Cardiac muscle cell (in vitro differentiated cells and primary cell): ENCODE measurements at places on chromosomes 2 and 18. TPM values are rescaled to one million over a fixed set of nuclear protein-coding genes. Genes with fewer than 3 reads are reported as not detected.

- DNase-seq, result no peak
These were observed 133.0 kb upstream of the TLK1 start for GRCh38 chr2:171293661-171294060.

- DNase-seq, result peak; percentile 59
These were observed 163.8 kb downstream of the ETAA1 start for GRCh38 chr2:67560771-67561456.

The TUBB8B gene
- total RNA-seq, result not detected in 2 replicates

- peak; percentile 65 for DNase-seq
These were observed 251.4 kb upstream of the TCF4 start for GRCh38 chr18:55839343-55839742.

DNA sequence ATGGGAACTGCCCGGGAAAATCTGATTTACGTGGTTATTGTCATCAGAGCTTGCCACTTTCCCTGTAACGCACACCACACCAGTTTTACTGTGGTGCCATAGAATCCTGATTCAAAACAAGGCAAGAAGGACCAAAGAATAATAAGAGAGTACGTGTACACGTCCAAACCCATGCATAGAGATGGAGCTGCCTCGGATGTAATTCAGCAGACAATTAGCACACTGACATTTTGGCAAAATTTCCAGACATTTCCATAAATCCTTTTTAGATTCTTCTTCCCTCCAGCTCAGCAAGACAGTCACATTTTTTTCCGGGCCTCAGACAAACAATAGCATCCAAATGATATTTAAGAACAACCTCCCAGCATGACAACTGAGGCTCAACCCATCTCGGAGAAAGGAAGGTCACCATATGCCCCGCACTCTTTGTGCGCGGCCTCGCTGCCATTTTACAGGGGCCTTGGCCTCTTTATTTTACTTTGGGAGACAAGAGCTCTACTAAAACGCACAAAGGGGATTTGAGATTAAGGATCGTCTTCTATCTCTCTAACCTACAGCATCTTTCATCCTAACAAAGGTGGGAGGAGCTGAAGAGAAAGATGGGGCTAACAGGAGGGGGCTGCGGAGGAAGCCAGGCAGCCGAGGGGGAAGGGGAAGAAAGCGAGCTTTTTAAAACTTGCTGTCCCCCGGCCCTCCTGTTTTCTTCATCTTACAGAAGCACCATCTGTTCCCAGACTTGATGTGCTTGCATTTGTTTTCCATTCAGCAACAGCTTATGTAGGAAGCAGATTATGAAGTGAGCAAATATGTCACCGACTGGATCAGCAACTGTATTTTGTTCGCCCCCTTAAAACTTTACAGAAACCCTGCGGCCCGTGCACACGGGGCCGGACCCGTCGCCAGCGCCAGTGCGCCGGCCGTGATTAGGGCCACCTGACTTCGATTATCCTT lies 61.0 kb downstream of the CDCA7 start:
- no peak for DNase-seq

DNA sequence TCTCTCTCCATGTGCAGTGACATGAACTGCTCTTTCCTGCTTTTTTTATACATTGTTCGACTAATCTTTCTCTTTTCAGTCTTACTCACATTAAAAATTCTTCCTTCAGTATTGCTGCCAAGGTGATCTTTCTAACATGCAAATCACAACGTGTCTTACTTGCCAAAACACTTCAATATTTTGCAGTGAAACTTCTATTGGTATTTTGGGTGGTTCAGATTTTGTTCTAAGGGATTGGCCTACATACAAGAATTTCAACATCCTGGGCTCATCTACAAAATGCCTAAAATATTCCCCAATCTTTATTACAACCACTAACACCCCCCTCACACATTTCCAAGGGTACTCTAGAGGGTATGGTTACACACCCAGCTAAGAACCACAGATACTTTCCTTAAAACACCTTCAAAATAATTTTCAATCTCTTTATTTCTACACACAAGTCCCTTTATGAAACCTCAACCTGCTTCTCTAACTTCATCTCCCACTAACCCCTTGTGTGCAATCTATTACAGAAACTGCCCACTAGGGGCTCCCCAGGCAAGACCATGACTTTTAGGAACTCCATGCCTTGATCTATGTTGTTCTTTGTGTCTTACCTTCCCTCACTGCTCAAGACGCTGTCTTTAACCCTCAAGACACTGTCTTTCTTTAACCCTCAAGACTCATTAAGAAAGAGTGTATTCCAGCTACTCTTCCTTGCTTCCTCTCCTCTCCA lies 50.9 kb downstream of the COL3A1 start:
- no peak for DNase-seq

DNA sequence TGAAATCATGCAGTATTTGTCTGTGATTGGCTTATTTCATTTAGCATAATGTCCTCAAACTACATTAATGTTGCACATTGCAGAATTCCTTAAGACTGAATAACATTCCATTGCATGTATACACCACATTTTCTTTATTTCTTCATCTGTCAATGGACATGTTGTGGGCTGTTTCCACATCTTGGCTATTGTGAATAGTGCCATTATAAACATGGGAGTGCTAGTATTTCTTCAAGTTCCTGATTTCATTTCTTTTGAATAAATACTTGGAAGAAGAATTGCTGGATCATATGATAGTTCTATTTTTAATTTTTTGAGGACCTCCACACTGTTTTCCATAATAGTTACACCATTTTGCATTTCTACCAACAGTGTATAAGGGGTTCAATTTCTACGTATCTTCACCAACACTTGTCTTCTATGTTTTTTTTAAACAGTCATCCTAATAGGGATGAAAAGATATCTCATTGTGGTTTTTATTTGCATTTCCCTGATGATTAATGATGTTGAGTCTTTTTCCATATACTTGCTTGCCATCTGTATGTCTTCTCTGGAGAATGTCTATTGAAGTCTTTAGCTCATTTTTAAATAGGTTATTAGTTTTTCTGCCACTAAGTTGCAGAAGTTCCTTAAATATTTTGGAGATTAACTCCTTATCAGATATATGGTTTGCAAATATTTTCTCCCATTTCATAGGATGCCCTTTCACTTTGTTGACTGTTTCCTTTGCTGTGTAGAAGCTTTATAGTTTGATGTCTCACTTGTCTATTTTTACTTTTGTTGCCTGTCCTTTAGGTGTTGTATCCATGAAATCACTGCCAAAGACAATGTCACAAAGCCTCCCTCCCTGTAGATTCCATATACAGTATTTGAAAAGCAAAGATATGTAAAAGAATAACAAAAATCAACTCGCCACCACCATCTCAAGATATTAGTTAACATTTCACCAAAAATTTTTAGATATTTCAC lies 14.6 kb downstream of the FBXO11 start:
- DNase-seq, result peak; percentile 65

The TUBA3E gene
- not detected in 2 replicates for total RNA-seq

DNA sequence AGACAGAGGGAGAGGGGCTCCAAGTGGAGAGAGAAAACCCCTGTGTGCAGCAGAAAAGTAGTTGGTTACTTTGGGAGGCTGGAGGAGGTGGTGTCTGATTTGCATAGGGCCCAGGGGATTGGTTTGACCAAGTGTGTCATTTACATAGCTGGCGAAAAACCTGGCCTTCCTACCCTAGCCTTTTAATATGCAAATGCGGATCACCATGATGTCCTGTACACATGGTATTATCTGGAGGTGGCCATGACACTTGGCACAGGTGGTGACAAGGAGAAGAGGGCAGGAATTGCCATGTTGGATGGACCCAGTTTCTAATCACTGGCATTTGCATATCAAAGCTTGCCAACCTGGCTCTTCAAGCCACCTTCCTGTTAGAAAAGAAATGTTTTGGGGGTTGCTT lies 120.8 kb upstream of the CHAC2 start:
- DNase-seq, result no peak

DNA sequence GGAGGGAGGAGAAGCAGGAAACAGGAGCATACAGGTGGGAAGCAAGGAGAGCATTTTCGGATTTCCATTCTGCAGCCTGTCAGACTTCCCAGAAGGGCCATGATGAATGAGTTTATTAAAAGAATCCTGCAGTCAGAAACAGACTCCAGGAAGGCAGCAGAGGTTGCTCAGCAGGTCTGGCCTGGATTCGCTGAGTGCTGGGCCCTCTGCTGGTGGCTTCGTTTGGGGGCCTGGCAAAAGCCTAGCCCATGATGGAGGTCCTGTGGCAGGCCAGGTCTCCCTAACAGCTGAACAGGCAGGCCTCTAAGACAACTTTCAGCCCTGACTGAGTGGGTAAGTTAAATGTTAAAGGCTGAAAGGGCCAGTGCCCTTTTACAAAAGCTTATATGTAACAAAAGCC lies 108.2 kb upstream of the CAPN13 start:
- peak; percentile 64 for DNase-seq

GRCh38 chr2:9297156-9297555 lies 90.5 kb downstream of the ASAP2 start:
- DNase-seq, result no peak

DNA sequence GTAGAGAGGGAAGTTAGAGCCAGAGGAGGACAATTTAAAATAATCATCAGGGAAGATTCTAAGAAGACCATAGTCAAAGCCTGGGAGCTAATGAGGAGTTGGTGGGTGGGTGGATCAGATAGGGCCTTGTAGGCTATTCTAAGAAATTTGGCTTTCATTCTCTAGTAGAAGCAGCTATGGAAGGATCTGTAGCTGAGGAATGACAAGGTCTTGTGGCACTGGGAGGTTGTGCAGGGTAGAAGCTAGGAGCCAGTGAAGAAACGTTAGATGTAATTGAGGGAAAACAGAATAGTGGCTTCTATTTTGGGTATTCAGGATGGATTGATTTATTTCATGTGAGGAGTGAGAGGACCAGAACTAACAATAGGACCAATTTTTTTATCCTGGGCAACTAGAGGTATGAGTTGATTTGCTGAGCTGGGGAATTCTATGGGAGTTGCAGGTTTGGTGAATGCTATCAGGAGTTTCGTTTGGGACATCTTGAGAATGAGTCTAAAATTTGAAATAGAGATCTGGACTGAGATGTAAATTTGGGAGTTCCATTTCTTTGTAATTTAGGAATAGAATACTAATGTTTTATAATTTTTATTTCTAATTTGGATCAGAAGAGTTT lies 371.9 kb downstream of the PARD3B start:
- DNase-seq, result no peak

The DCC gene
- total RNA-seq, result 0.14 and 0.27 TPM in 2 replicates

GRCh38 chr18:59029663-59030429 lies 109.8 kb upstream of the SEC11C start:
- DNase-seq, result no peak

The UGT1A10 gene
- not detected in 2 replicates for total RNA-seq

The GPR39 gene
- total RNA-seq, result 7.3 and 10.9 TPM in 2 replicates

The CTLA4 gene
- not detected in 2 replicates for total RNA-seq

The AP1S3 gene
- total RNA-seq, result 2.1 TPM in 1 of 2 replicates, not detected in the other

DNA sequence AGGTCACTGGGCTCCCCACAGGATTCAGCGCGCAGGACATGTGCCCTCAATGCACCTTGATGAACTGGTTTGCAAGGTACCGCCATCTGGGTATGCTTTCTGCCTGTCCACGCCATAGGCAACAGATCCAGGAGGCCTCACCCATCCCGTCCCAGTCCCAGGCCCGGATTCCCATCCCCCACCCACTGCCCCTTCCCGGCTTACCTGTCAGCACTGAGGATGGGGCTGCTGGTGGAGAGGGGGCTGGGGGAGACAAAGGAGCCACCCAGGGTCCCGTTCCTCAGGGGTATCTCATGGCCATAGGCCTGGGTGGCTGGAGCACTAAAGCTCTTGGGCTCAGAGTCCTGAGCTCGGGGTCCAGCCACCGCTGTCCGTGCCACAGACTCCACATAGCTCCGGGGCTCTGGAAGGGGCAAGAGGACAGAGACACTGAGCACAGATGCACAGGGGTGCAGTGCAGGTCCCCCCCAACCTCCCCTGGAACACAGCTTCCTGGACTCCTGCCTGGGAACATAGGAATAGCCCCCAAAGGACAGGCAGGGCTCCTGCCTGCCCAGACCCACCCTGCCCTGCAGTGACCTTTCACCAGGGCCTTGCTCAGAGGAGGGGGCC lies 181.2 kb downstream of the TNS1 start:
- DNase-seq, result no peak

The SLC35F6 gene
- 11.2 and 21.4 TPM in 2 replicates for total RNA-seq

GRCh38 chr2:67500541-67500940 lies 103.4 kb downstream of the ETAA1 start:
- no peak for DNase-seq

DNA sequence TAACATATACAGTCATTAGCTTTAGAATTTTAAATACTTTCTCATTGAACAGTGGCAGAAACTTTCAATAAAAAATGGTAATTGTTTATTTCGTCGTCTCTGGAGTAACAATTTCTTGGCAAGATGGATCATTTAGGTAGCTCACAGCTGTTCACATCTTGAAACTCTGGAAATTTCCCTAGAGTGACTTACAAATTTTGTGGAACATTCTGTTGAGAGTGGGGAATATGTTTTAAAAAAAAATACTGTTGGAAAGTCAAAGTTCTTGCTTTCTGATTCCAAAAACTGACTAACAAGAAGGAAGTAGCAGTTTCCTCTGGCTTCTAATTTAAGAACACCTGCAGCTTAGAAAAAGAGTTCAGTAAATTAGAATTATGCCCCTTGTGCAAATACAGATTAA lies 11.2 kb upstream of the CALCRL start:
- no peak for DNase-seq

GRCh38 chr2:146931109-146931508 lies 913.7 kb upstream of the ACVR2A start:
- DNase-seq, result no peak

The RBM43 gene
- total RNA-seq, result 0.39 and 1.4 TPM in 2 replicates

The LNPK gene
- 34.5 and 37.7 TPM in 2 replicates for total RNA-seq

- DNase-seq, result peak; percentile 48
These were observed 54.9 kb downstream of the NUP35 start for GRCh38 chr2:183179156-183179555.

The PHOSPHO2 gene
- 3.4 and 3.8 TPM in 2 replicates for total RNA-seq

GRCh38 chr2:171400395-171400794 lies 33.4 kb downstream of the METTL8 start:
- DNase-seq, result no peak

The SPP2 gene
- total RNA-seq, result not detected in 2 replicates

The SLC30A3 gene
- 75.1 and 84.7 TPM in 2 replicates for total RNA-seq

- no peak for DNase-seq
These were observed 22.8 kb upstream of the CCNYL1 start for GRCh38 chr2:207688597-207688996.
